ENCODE measurements at places on chromosomes 7 and 10.

GRCh38 chr7:91405092-91405788, 141.0 kb downstream of the FZD1 start:
- DNase-seq: no peak

GRCh38 chr7:40455485-40455884, 320.7 kb downstream of the SUGCT start:
- no peak for DNase-seq

- DNase-seq: no peak
These were observed 56.4 kb downstream of the ICA1 start for GRCh38 chr7:8205537-8205936.

DNA sequence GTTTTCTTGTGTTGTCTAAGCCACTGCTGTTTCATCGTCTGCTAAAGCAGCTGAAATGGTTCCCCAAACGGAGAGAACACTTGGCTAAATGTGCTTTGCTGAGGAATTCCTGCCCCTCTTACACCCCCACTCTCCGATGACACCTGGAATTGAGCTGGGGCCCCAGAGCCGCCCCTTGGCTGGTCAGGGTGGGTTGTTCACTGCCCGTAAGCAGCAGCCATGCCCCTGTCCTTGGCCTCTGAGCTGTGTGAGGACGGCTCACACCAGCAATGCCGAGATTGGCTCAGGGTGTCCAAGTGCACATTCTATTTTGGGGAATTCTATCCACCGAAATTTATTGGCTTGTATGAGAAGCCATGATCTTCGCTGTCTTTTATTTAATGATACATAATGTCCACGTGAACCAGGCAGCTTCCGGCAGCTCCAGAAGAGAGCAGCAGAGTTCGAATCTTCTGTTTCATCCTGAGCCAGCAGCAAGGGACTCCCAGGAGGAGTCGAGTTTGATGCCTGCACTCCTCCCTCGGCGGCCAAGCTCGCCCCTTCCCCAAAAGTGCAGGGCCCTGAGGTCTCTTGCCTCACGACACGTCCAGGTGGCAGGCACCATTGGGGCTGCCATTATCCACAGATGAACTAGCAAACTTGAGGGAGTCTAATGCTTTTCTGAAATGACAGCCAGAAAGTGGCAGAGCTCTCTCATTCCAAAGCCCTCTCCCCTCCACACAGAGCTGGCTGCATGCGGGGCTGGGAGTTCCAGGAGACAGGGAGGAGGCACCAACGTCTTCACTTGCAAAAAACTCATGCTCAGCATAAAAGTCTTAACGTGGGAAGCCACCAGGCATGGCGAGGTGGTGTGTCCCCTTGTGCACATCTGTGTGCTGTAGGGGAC, 114.0 kb downstream of the WDR37 start:
- DNase-seq: no peak

- DNase-seq: no peak
These were observed 6.0 kb downstream of the PLAU start for GRCh38 chr10:73916761-73917470.

GRCh38 chr10:77604063-77604462, 33.5 kb downstream of the KCNMA1 start:
- no peak for DNase-seq
